ENCODE measurements at places on chromosomes 11 and 22.

GRCh38 chr11:112903340-112903739 is 57.9 kb upstream of the NCAM1 start:
- H3K4me1 ChIP-seq, result no peaks in the 10 kb centered on the region
- H3K36me3 ChIP-seq, result no peaks in the 10 kb centered on the region
- no peak overlapping the region for H3K4me3 ChIP-seq
- H3K27me3 ChIP-seq, result peaks cover 35% of the 10 kb centered on the region

GRCh38 chr11:10386361-10386760 is 68.7 kb upstream of the AMPD3 start:
- no peak overlapping the region for H3K27ac ChIP-seq
- H3K4me1 ChIP-seq, result peaks cover 41% of the 10 kb centered on the region
- DNase-seq, result no peak

DNA sequence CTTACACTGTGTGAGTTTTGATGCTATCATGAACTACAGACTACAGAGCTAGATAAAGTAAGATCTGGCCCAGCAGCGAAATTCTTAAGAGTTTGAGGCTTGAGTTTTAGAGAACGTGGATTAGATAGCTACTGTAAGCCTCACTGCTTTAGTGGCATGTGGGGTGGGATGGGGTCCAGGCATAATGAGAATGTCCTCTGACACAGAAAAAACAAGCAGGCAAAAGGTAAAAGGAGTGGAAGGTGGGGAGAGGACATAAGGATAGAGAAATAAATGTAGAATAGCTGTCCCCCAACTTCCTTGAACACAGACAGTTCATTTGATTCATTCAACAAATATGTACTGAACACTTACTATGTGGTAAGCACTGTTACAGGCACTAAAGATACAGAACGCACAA is 324.5 kb upstream of the PITPNB start:
- H3K36me3 ChIP-seq, result no peaks in the 10 kb centered on the region
- H3K27me3 ChIP-seq, result no peaks in the 10 kb centered on the region
- H3K27ac ChIP-seq, result peak overlapping the region; percentile 82

DNA sequence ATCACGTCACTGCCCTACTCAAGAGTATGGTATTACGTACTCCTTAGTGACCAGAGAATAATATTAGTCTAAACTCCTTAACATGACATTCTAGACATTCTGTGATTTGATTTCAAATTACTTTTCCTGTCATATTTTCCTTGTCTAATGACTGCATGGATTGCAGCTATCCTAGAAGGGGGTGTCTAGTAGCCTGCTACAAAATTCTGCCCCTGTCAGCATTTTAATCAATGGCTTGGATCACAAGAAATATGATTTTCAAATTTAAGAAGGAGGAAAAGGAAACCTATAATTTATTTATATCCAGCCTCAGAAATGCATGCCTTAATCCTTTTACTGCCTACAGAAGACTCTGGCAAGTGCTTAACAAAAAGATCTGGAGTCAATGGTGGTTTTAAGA is 216.8 kb downstream of the SWAP70 start:
- H3K36me3 ChIP-seq, result peaks cover 9% of the 10 kb centered on the region
- no peak overlapping the region for H3K4me3 ChIP-seq
- no peak for DNase-seq
- peak overlapping the region; percentile 29 for H3K27ac ChIP-seq
- peaks cover 15% of the 10 kb centered on the region for H3K4me1 ChIP-seq

GRCh38 chr11:9527481-9528135 is 45.9 kb upstream of the WEE1 start:
- H3K36me3 ChIP-seq, result no peaks in the 10 kb centered on the region
- H3K4me1 ChIP-seq, result peaks cover 64% of the 10 kb centered on the region
- no peak for DNase-seq
- peak overlapping the region; percentile 93 for H3K27ac ChIP-seq
- H3K4me3 ChIP-seq, result peak overlapping the region; percentile 43

GRCh38 chr22:23537416-23537815 is 42.7 kb downstream of the IGLL1 start:
- no peak for DNase-seq
- H3K27me3 ChIP-seq, result peaks cover 3% of the 10 kb centered on the region
- H3K36me3 ChIP-seq, result no peaks in the 10 kb centered on the region
- no peak overlapping the region for H3K4me3 ChIP-seq

DNA sequence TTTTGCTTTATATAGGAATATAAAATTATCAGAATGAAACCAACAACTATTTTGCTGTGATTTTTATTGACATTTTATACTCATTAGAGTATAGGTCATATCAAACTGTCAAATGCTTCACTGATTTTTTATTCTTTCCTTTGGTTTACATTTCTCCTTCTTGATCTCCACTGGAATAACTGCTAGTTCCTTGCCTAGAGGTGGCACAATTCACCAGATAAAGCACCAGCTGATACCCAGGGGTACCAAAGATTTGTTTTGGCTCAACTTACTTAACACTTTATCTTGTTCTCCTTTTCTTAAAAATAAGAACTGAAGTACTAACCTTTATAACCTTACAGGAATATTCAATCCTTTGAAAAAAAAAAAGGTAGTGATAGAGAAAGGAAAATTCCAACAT is 725.1 kb upstream of the CHORDC1 start:
- peaks cover 11% of the 10 kb centered on the region for H3K27me3 ChIP-seq
- H3K36me3 ChIP-seq, result no peaks in the 10 kb centered on the region
- H3K4me3 ChIP-seq, result no peak overlapping the region

Measured in chondrocyte (in vitro differentiated cells).